Tongue (tissue), 3 donors: ENCODE measurements at places on chromosomes 4 and X. TPM values are rescaled to one million over a fixed set of nuclear protein-coding genes. Genes with fewer than 3 reads are reported as not detected.

DNA sequence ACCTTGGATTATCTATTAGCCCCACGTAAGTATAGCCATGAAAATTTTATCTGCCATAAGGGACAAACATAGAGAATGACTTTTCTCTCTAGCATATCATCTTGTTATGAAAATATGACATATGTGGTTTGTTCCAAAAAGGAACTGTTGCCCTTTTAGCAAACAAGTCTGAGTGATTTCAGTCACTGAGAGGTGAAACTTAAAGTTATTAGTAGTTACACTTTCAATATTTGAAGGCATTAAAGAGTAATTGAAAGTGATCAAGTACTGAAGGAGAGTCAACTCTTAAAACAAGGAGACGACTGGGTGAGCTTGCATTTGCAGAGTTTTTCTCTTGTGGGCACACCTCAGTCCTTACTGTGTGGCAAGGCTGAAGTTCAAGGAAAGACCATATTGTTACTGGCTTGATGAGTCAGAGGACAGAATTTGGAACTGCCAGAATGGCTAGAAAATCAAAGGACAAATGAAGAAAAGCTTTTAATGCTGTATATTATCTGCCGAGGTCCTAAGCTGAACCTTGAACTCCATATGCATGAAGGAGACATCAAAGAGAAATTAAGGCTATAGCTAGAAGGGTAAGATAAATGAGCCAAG, 205.1 kb upstream of the EMCN start:
- no peak for DNase-seq

- no peak for DNase-seq
These were observed 50.9 kb upstream of the RAP1GDS1 start for GRCh38 chr4:98210281-98210680.

GPC3 gene
- total RNA-seq, result 220 TPM

ADH1B gene
- 12.5 TPM for total RNA-seq

PLRG1 gene
- total RNA-seq, result 55.5 TPM

ALAS2 gene
- total RNA-seq, result 26.3 TPM

GAGE2A gene
- total RNA-seq, result not detected
